ENCODE measurements at places on chromosomes 6 and 20. TPM values are rescaled to one million over a fixed set of nuclear protein-coding genes. Genes with fewer than 3 reads are reported as not detected.

Gene UNC5CL
- 3.0 TPM for total RNA-seq

Gene MEP1A
- total RNA-seq: not detected

Gene LRRC73
- 0.51 TPM for total RNA-seq

Gene PNLDC1
- 0.82 TPM for total RNA-seq

Gene HCK
- total RNA-seq: 3.7 TPM

Gene SMOC2
- total RNA-seq: 33.5 TPM

Gene LHFPL5
- total RNA-seq: not detected

Gene CPNE5
- total RNA-seq: 8.7 TPM

Gene TGM3
- 14.5 TPM for total RNA-seq

Gene CLDN20
- not detected for total RNA-seq

GRCh38 chr6:454148-454991 lies 62.8 kb downstream of the IRF4 start:
- no peak for DNase-seq

DNA sequence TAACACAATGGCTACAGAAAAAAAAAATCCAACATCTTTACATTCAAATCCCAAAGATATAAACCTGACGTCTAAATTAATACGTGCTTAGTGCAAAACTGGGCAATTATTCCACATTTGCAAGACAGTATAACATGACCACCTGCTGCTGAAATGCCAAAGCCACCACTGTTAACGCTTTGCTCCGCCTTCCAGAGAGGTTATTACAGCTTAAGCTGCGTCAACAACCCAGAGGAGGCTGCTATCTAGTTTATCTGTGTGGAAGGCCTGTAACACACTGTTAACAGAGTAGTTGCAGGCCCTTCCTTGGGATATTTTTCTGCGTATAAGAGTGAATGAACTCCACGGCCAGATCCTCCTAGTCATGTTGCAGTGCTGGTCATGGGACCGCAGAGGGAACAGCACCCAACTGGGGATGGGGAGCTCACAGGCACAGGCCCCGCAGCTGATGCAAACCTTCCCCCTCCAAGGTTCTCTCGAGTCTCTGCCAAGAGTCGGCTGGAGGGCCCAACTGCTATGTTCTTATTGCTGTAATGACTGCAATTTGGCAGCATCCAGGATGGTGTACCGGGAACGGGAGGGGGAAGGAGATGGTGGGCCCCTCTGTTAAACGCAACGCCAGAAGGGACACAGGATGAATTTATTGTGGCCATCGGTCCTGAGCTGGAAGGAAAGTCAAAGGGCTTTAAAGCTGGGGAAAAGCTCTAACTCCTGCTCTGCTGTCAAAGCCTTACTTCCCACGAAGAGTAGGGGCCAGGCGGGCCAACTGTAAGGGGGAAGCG lies 993 bp upstream of the NCOA7 start:
- DNase-seq: peak; percentile 70

DNA sequence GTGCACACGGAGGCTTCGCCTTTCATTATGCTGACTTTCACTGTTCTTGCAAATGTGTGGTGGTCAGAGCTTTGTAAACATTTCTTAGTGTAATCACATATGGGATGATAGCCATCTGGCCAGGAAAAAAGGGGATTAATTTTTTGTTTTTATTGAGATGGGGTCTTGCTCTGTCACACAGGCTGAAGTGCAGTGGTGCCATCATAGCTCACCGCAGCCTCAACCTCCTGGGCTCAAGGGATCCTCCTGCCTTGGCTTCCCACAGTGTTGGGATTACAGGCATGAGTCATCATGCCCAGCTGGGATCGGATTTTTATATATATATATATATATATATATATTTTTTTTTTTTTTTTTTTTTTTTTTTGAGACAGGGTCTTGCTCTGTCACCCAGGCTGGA lies 11.0 kb upstream of the TIAM2 start:
- no peak for DNase-seq

DNA sequence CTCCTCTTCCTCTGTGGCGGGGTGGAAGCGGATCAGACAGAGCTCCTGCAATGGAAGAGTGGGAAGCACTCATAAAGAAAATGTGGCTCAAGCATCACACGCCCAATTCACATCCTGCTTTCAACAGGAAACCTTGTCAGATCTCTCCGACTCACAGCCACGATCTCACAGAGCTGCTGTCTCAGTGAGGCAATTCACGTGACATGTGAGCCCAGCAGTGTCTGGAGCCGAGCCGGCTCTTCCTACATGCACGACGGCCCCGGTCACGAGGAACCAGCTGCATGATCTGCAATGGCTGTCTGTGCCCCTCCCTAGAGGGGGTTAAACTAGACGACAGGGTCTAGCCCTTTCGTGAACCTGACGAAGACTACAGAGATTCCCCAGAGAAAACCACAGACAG lies 29.5 kb upstream of the TCFL5 start:
- no peak for DNase-seq

DNA sequence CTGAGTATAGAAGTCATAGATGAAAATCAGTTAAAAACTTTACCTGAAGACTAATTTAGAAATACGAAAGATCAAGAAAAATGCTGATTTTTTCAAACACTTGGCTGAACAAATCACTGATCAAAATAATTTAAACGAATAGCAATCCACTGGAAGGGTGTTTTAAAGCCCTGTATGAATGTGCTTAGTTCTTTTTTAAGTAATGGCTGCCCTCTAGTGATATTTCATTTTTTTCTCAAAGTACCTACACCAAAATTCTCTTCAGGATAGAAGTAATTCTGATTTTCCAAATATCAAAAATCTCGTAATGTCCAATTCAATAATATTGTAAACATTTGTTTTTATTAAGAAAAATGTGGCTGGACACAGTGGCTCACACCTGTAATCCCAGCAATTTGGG lies 32.5 kb downstream of the AKAP7 start:
- DNase-seq: peak; percentile 27

- no peak for DNase-seq
Measured at GRCh38 chr6:39075010-39075686, 26.6 kb downstream of the GLP1R start.

DNA sequence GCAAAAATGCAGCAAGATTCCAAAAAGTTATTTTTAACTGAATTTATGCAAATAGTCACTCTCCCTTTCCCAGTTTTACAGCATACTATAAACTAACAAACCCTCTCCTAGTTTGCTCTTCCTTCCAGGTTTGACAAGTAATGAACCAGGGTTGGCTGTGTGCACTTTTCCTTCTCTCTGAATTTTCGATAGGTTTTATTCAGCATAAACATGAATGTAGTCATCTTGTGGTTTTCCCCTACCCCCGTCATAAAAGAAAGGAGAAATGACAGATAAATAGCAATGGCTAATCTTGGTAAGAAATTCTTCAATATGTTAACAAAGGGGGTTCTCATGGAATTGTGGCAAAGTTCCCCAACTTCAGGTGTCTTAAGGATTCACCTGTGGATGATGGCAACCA lies 26.3 kb downstream of the PRDM1 start:
- no peak for DNase-seq

DNA sequence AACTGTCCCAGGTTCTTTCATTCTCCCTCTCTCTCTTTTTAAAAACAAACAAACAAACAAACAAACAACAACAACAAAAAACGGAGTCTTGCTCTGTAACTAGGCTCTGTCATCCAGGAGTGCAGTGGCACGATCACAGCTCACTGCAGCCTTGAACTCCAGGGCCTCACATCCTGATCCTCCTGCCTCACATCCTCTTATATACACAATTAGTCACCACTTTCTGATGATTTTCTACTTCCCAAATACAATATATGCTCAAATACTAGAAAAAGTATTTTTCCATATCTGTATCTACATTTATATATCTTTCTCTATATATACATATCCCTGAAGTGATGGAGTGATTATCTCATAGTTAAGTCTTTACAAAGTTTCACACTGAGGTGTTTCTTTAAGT lies 170.7 kb downstream of the EPHA7 start:
- no peak for DNase-seq

GRCh38 chr6:121539439-121539838 lies 104.0 kb downstream of the GJA1 start:
- DNase-seq: no peak

DNA sequence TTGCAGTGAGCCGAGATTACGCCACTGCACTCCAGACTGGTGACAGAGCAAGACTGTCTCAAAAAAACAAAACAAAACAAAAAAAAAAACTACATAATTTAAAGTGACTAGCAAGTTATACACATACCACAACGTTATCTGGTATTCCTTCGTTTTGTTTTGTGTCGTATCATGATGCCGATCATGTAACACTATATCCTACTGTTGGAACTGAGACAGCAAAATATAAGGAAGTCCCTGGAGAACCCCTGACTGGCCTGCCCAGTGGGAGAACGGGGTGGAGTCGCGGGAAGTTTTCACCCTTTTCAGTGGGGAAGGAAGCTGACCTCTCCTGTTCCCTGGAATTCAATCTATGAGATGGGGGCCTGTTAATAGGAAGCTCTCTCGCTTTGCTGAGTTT lies 15.1 kb downstream of the SOX4 start:
- no peak for DNase-seq

DNA sequence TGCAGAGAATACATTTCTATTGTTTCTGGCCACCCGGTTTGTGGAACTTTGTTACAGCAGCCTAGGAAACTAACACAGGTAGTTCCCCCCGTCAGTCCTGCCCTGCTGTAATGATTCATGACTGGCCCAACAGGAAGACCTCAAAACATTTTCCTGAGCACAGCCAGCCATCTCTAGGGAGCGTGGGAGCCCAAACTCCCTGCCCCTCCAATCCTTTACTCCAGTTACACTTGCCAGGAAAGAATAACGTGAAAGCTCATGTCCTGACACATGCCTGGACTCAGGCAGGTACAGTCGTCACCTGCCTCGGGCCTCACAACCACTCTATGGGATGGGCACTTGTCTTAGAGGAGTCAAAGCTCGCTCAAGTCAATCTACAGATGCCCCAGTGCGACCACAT lies 8.4 kb downstream of the TXNDC5 start:
- no peak for DNase-seq

DNA sequence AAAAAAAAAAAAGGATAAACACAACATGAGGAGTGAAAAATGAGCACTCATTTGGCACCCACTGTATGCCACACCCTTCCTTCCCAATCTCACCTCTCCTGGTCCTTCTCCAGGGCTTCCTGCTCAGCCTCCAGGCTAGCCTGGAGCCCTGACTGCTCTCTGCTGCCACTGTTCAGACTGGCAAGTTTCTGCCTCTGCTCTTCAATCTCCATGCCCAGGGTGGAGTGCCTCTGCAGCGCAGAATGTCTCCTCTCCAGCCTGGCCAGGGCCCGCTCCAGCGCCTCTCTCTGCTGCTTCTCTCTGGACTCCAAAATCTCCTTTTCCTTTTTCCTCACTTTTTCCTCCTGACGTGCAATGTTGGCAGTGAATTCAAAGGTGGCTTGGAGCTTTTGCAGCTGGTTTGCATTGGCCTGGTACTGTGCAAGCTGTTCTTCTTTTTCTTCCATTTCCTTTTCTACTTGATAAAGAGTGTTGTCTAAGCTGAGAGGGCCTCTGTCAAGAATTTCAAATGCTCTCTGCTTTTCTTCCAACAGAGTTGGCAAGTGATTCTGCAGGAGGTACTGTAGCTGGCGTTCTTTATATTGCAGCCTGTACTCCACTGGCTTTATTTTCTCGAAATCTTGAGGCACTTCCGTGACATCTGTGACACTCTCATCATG lies 194.4 kb downstream of the KIF16B start:
- DNase-seq: no peak

DNA sequence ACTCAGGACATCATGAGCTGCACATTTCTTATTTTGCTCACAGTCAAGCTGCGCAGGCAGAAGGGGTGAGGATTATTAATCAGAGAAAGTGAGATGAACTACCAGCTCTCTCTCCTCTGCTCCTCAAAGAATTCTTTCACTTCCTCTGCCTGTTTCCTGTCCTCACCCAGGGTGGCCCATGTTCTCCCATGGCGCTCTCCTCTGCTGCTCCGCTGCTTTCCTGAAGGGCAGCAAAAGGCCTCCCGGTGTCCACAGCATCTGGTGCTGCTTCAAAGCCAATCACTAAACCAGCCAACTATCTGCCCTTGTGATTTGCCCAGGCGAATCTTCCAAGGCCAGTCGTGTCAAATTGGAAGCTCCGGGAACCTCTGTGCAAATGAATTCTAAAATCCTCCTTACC lies 324.2 kb downstream of the TPBG start:
- no peak for DNase-seq

DNA sequence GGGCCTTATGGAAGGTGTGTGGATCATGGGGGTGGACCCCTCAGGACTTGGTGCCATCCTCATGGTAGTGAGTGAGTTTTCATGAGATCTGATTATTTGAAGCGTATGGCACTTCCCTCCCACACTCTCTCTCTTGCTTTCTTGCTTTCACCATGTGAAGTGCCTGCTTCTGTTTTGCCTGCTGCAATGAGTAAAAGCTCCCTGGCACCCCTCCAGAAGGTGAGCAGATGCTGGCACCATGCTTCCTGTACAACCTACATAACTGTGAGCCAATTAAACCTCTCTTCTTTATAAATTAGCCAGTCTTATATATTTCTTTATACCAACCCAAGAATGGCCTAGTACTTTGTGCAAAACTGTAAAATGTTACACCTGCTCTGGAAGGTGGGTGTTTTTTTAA lies 396.8 kb upstream of the HS3ST5 start:
- DNase-seq: no peak

GRCh38 chr20:25280574-25281535 lies 33.0 kb downstream of the PYGB start:
- no peak for DNase-seq

DNA sequence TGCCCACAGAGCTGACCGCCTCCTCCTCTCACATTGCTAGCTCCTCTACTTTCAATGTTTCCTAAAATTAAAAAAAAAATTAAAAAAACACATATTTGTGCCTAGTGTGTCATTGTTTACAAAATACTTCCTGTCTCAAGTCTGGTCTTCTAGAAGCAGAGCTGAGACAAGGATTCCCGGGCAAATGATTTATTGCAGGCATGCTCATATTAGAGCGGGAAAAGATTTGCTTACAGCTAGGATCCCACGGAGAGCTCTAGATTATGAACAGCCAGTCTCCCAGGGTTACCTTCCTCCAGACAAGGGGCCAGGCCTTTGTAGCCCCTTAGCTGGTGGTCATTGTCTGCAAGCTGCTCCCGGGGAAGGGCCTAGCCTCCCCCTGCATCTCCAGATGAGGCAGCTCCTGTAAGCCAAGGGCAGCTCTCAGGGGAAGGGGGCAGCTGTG lies 9.4 kb downstream of the PACSIN1 start:
- peak; percentile 54 for DNase-seq

DNA sequence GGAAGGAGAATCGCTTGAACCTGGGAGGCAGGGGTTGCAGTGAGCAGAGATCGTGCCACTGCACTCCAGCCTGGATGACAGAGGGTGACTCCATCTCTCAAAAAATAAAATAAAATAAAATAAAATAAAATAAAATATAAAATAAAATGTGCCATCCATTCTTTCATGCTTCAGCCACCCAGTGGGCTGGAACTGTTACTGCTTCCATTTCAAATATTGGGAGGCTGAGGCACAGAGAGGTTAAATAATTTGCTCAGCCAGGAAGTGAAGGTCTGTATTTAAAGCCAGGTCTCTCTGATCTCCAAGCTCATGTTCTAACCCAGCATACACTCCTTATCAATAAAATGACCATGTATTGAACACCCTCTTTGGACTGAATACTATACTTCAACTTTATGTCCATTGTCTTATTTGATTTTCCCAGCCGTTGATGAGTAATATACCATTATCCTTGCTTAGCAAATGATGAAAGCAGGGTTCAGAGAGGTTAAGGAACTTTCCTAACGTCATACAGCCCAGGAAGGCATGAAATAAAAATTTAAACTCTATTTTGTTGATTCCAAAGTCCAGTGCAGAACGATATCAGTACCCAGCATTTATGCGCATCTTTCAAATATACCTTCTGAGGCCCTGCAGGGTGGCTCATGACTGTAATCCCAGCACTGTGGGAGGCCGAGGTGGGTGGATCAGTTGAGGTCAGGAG lies 25.8 kb upstream of the SLC9A8 start:
- no peak for DNase-seq

Measured in tongue (tissue), 3 donors.